ENCODE measurements at places on chromosomes 16 and 17. TPM values are rescaled to one million over a fixed set of nuclear protein-coding genes. Genes with fewer than 3 reads are reported as not detected.

DNA sequence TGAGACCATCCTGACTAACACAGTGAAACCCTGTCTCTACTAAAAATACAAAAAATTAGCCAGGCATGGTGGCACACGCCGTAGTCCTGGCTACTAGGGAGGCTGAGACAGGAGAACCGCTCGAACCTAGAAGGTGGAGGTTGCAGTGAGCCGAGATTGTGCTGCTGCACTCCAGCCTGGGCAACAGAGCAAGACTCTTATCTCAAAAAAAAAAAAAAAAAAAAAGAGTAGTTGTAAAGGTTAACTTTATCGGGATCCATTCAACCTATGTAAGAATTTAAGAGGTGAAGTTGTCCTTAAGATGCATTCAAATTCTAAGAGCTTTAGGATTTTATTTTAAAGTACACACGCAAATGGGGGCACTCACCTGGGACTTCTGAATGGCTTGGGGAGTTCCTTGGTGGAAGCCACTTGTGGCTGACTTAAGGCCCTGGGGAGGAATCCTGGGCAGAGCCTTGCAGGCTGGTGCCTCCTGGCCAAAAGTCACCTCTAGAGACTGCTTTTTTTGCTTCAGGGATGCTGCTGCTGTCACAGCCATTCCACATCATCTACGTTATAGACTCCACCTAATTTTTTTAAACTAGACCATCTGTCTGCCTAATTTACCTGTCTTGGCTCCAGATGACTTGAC lies 3.3 kb downstream of the CTCF start:
- no peak for DNase-seq

- DNase-seq = no peak
Measured at GRCh38 chr16:59701963-59702930, 968.1 kb upstream of the GOT2 start.

The CALB2 gene
- not detected for polyA plus RNA-seq

DNA sequence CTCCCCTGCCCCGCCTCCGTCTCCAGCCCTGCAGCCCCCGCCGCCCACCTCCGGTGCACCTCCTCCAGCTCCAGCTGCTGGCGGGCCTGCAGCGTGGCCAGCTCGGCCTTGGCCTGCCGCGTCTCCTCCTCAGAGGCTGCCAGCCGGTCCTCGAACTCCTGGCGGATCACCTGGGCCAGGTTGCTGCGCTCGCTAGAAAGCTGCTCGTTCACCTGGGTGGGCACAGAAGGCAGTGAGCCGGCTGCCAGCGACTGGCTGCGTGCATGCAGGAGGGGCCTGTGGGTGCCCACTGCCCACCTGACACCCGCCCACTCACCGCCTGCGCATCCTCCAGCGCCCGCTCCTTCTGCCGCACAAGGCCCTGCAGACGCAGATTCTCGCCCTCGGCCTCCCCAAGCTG lies 24.6 kb upstream of the AATK start:
- DNase-seq = no peak

- DNase-seq = no peak
Measured at GRCh38 chr16:58402796-58403195, 10.5 kb downstream of the GINS3 start.

The HOXB8 gene
- not detected for polyA plus RNA-seq

DNA sequence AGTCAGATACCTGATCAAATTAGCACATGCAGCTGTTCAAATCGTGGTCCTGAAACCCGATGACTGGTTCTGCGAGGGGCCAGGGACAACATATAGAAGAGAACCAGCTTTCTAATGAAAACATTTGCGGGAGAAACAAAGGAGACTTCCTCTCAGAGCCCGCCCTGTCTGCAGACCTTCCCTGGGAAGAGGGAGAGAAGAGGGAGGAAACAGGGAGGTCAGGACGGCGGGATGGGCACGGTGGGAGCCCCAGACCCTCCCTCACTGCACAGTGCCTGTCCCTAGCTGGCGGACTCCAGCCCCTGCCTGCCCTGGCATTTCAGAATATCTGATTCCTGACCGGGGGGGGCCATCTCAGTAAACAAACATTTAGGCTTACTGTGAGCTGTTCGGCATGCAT lies 317.3 kb downstream of the FOXL1 start:
- no peak for DNase-seq

Data from immature natural killer cell (primary cell).